ENCODE measurements at places on chromosomes 1 and 21.

- H3K36me3 ChIP-seq = peaks cover 8% of the 10 kb centered on the region
- DNase-seq = no peak
- no peaks in the 10 kb centered on the region for H3K27me3 ChIP-seq
- H3K4me1 ChIP-seq = peaks cover 28% of the 10 kb centered on the region
Measured at GRCh38 chr1:113946678-113947387, 17.7 kb downstream of the HIPK1 start.

- H3K36me3 ChIP-seq = no peaks in the 10 kb centered on the region
- H3K27me3 ChIP-seq = no peaks in the 10 kb centered on the region
- no peaks in the 10 kb centered on the region for H3K4me1 ChIP-seq
- H3K27ac ChIP-seq = no peak overlapping the region
Measured at GRCh38 chr1:181587870-181588438, 104.6 kb downstream of the CACNA1E start.

DNA sequence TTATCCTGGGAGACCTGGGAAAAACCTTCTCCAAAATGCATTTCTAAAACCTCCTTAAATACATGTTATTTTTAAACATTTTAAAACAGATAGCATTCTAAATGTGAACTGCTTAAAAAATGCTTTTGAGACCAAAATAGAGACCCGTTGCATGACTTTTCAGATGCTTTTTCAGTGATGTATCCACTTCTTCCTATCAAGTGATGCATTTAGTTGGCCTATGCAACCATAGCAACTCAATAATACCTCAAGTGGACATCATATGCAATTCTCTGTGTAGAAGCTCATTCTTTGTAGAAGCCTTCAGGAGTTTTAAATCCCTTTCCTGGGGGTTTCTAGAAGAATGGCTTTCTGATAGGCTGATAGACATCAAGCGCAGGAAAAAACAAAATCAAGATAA lies 94.5 kb upstream of the RAVER2 start:
- H3K27me3 ChIP-seq = no peaks in the 10 kb centered on the region
- no peak overlapping the region for H3K4me3 ChIP-seq
- H3K36me3 ChIP-seq = peaks cover 6% of the 10 kb centered on the region
- no peaks in the 10 kb centered on the region for H3K4me1 ChIP-seq

DNA sequence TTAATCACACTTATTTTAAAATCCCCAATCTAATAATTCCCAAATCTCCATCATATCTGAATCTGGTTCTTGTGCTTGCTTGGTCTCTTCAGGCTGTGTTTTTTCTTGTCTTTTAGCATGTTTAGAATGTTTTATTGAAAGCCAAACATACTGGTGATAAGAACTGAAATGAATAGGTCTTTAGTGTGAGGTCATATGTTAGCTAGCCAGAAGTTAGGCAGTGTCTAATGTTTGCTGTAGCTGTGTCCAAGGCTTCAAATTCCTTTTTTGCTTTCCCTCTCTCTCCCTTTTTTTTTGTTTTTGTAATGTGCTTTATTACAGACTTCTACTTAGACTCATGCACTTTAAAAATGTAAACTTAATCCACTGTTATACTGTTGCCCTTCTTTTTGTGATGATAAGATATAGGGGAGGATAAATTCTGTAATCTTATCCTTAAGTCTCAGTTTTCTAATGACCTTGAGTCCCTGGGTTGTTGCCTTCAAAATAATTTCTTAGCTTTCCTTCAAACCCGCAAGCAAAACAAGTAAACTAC lies 725.1 kb downstream of the BRINP3 start:
- H3K27ac ChIP-seq = no peak overlapping the region
- DNase-seq = no peak
- no peaks in the 10 kb centered on the region for H3K4me1 ChIP-seq
- no peak overlapping the region for H3K4me3 ChIP-seq

- no peaks in the 10 kb centered on the region for H3K36me3 ChIP-seq
- no peaks in the 10 kb centered on the region for H3K27me3 ChIP-seq
- DNase-seq = no peak
- no peak overlapping the region for H3K27ac ChIP-seq
- H3K4me1 ChIP-seq = no peaks in the 10 kb centered on the region
- no peak overlapping the region for H3K4me3 ChIP-seq
Measured at GRCh38 chr1:197544130-197544529, 231.2 kb downstream of the DENND1B start.

- H3K27me3 ChIP-seq = no peaks in the 10 kb centered on the region
- H3K4me1 ChIP-seq = no peaks in the 10 kb centered on the region
- H3K27ac ChIP-seq = peak overlapping the region; percentile 52
- no peak overlapping the region for H3K4me3 ChIP-seq
- DNase-seq = peak; percentile 55
Measured at GRCh38 chr1:226625832-226626576, 77.4 kb downstream of the STUM start.

GRCh38 chr1:12615865-12616708 lies 1.9 kb downstream of the DHRS3 start:
- H3K4me3 ChIP-seq = peak overlapping the region; percentile 83
- DNase-seq = peak; percentile 91
- H3K36me3 ChIP-seq = peaks cover 15% of the 10 kb centered on the region
- H3K4me1 ChIP-seq = peaks cover 5% of the 10 kb centered on the region
- peak overlapping the region; percentile 96 for H3K27ac ChIP-seq

DNA sequence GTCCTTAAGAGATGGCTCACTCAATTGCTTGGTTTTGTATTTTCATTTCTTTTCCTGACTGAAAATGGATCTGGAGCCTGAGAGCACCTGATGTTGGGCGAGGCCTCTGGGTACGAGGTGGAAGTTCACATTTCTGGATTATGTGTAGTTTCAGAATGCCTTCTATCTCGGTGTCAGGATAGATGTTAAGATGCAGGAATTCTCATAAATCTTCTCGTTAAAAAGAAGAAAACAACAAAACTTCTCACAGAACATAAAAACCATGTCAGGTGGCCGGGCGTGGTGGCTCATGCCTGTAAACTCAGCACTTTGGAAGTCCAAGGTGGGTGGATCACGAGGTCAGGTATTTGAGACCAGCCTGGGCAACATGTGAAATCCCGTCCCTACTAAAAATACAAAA lies 101.8 kb downstream of the RHOU start:
- H3K4me1 ChIP-seq = peaks cover 15% of the 10 kb centered on the region
- H3K27me3 ChIP-seq = no peaks in the 10 kb centered on the region
- H3K27ac ChIP-seq = no peak overlapping the region
- no peak for DNase-seq
- no peak overlapping the region for H3K4me3 ChIP-seq

- H3K27me3 ChIP-seq = no peaks in the 10 kb centered on the region
- DNase-seq = no peak
- H3K4me3 ChIP-seq = no peak overlapping the region
- peak overlapping the region; percentile 49 for H3K27ac ChIP-seq
Measured at GRCh38 chr1:31658721-31659120, 14.0 kb upstream of the PEF1 start.

DNA sequence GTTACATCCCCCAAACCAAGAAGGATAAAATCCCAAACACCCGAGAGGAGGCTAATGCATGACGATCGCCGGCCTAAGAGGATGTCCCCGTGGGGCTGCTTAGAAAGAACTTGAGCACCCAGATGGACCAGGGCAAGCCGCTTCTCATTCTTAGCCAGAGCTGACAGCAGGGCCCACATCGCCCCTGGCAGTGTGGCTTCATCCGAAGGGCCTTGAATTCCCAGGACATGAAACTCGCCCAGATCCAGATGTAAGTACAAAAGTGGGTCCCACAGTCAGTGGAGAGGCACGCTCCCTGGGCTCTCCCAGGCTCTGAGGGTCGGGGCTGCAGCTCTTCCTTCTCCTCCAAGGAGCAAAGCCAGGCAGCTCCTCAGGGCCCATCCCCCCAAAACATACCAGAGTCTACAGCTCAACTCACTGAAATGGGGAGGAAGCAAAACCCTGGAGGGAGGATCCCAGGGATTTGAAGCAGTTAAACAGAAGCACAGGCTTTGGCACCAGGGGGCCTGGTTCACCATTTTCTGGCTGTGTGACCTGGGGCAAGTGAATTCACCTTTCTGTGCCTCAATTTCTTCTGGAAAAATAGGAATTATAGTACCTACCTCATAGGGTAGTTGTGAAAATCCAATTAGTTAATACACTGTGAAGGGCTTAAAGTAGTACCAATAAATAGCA lies 85.6 kb downstream of the MAN1C1 start:
- H3K27me3 ChIP-seq = no peaks in the 10 kb centered on the region

- no peak overlapping the region for H3K4me3 ChIP-seq
- no peak for DNase-seq
- H3K4me1 ChIP-seq = peaks cover 6% of the 10 kb centered on the region
- H3K27ac ChIP-seq = peak overlapping the region; percentile 10
- no peaks in the 10 kb centered on the region for H3K36me3 ChIP-seq
Measured at GRCh38 chr1:19762175-19762779, 37.4 kb downstream of the TMCO4 start.

GRCh38 chr1:70966018-70966638 lies 81.5 kb downstream of the PTGER3 start:
- H3K36me3 ChIP-seq = no peaks in the 10 kb centered on the region
- H3K27ac ChIP-seq = no peak overlapping the region
- H3K4me1 ChIP-seq = no peaks in the 10 kb centered on the region
- H3K27me3 ChIP-seq = no peaks in the 10 kb centered on the region
- no peak for DNase-seq
- H3K4me3 ChIP-seq = no peak overlapping the region

- H3K36me3 ChIP-seq = no peaks in the 10 kb centered on the region
- H3K27ac ChIP-seq = no peak within 1 kb of the TSS
Measured at GRCh38 chr1:43269627-43270375, at the start of gene TMEM125. TMEM125 (plus strand) TSS chr1:43269983; CDS start chr1:43272723, 2,740 bp downstream.

GRCh38 chr1:221884821-221885220 lies 142.9 kb upstream of the DUSP10 start:
- H3K4me3 ChIP-seq = no peak overlapping the region
- H3K4me1 ChIP-seq = no peaks in the 10 kb centered on the region
- H3K27ac ChIP-seq = no peak overlapping the region
- no peaks in the 10 kb centered on the region for H3K36me3 ChIP-seq
- no peaks in the 10 kb centered on the region for H3K27me3 ChIP-seq

GRCh38 chr1:110493059-110493699 lies 25.8 kb downstream of the KCNA10 start:
- H3K4me1 ChIP-seq = no peaks in the 10 kb centered on the region
- no peaks in the 10 kb centered on the region for H3K36me3 ChIP-seq
- no peak overlapping the region for H3K27ac ChIP-seq
- DNase-seq = no peak
- H3K27me3 ChIP-seq = no peaks in the 10 kb centered on the region

DNA sequence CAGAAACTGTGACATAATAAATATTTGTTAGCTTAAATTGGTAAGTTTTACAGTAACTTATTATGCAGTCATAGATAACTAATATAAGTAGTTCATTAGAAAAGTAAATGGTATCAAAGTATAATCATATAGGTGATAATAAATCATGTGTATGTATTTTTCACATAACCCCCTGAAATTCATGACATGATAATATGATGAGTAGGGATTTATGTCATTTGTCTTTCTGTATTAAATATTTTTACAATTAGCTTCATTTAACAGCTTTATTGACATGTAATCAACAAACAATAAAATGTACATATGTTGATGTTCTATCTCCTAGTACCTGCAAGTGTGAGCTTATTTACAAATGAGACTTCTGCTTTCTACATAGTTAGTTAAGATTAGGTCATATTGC lies 9.8 kb upstream of the FCGR2A start:
- H3K27me3 ChIP-seq = no peaks in the 10 kb centered on the region
- no peak overlapping the region for H3K4me3 ChIP-seq
- no peak for DNase-seq

DNA sequence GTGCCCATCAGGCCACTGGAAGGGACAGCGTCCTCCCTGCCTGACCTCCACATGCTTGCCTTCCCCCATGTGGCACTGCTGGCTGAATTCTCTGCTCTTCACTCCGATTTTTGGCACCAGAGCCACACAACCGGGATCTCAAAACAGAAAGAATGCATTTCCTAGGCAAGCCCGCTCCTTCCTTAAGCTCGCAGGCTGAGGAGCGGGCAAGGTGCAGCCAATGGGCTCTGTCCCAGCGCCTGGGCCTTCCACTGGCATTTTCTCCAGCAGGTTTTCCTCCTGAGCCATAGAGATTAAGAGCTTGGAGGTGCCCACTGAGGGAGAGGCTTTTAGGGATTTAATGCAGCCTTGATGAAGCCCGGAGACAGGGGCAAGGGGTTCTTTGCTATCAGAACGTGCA lies 158.0 kb downstream of the IGSF21 start:
- H3K4me3 ChIP-seq = no peak overlapping the region
- no peaks in the 10 kb centered on the region for H3K4me1 ChIP-seq
- H3K27ac ChIP-seq = no peak overlapping the region
- no peaks in the 10 kb centered on the region for H3K27me3 ChIP-seq
- H3K36me3 ChIP-seq = no peaks in the 10 kb centered on the region
- no peak for DNase-seq

GRCh38 chr1:34950428-34950827 lies 21.0 kb upstream of the DLGAP3 start:
- H3K27me3 ChIP-seq = no peaks in the 10 kb centered on the region
- H3K4me3 ChIP-seq = no peak overlapping the region
- H3K4me1 ChIP-seq = no peaks in the 10 kb centered on the region

- no peak overlapping the region for H3K27ac ChIP-seq
- no peaks in the 10 kb centered on the region for H3K27me3 ChIP-seq
Measured at GRCh38 chr1:159786465-159786864, 5.7 kb downstream of the DUSP23 start.

DNA sequence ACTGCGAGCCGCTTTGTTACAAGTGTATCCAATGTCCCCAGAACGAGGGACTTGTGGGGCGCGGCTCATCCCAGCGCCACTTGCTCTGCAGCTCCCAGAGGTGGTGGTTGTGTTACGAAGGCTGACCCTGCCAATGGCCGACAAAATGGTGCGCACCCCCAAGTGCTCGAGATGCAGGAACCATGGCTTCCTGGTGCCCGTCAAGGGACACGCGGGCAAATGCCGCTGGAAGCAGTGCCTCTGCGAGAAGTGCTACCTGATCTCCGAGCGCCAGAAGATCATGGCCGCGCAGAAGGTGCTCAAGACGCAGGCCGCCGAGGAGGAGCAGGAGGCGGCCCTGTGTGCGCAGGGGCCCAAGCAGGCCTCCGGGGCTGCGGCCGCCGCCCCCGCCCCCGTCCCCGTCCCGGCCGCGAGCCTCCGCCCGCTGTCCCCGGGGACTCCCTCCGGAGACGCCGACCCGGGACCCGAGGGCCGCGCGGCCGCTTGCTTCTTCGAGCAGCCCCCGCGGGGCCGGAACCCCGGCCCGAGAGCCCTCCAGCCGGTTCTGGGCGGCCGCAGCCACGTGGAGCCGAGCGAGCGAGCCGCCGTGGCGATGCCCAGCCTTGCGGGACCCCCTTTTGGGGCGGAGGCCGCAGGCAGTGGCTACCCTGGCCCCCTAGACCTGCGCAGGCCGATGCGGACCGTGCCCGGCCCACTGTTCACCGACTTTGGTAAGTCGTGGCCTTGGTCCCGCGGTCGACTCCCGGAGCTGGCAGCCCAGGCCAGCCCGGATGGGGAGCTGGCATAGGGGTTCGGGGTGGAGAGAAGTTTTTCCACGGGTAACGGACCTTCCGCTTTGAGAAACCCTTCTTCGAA lies at the start of gene DMRTB1:
Gene DMRTB1, plus strand, starts transcription at position 79 of the 855 bp plus-strand sequence. Its CDS starts 55 bp downstream, at position 134.
- no peak for DNase-seq
- H3K27me3 ChIP-seq = no peaks in the 10 kb centered on the region
- H3K4me1 ChIP-seq = no peaks in the 10 kb centered on the region
- no peak within 1 kb of the TSS for H3K27ac ChIP-seq

DNA sequence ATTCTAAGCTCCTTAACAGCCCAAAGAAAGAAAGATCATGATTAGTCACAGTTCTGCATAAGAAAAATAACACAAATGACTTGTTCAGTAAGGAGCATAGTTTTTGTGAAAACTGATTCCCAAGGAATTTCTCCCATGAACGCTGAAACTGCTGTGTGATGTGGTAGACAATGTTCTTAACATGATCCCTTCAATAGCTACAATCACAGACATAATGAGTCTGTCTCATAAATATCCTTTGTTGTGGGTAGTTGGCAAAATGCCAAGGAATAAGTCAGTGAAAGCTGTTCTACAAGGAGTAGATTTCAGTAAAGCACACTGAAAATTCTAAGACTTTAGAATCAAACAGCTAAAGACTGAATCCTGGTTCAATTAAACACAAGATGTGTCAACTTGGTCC lies 404.8 kb downstream of the HLX start:
- no peaks in the 10 kb centered on the region for H3K27me3 ChIP-seq
- H3K4me1 ChIP-seq = no peaks in the 10 kb centered on the region
- no peak overlapping the region for H3K4me3 ChIP-seq
- no peak overlapping the region for H3K27ac ChIP-seq

All from ascending aorta (tissue), 2 donors.